ENCODE measurements at places on chromosomes 6 and 20.

GRCh38 chr6:22353101-22353500 lies 56.3 kb upstream of the PRL start:
- DNase-seq = no peak

GRCh38 chr20:45913116-45913515 lies 1.2 kb upstream of the PLTP start:
- DNase-seq = no peak

DNA sequence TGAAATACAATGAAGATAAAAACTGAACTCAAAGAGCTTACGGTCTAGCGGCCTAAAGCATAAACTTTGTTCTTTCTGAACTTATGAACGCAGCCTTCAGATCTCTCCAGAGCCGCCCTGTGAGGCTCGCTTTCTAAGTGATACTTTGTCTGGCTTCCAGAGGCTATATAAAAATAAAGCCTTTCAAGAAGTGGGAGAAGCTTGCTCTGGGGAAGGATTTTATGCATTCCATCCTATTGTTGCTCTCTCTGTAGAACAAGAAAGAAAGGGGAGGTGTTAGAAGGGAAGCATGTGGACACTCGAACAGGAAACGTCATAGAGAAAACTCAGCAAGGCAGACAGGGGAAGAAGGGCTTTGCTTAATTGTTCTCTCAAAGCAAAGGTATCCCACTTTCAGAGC lies 77.0 kb downstream of the TBX18 start:
- no peak for DNase-seq

DNA sequence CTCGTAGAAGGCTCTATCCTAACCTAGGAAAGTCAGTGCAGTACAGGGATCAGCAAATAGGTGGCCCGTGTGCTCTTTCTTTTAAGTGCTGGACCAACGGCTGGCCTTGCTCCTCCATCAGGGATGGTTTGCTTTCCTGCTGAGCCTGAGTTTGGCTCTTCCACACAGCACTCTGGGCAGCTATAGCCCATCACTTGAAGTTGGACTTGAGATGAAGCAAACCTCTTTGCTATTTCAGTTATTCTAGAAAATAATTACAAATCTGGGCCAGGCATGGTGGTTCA lies 66.9 kb upstream of the KCNK16 start:
- no peak for DNase-seq

DNA sequence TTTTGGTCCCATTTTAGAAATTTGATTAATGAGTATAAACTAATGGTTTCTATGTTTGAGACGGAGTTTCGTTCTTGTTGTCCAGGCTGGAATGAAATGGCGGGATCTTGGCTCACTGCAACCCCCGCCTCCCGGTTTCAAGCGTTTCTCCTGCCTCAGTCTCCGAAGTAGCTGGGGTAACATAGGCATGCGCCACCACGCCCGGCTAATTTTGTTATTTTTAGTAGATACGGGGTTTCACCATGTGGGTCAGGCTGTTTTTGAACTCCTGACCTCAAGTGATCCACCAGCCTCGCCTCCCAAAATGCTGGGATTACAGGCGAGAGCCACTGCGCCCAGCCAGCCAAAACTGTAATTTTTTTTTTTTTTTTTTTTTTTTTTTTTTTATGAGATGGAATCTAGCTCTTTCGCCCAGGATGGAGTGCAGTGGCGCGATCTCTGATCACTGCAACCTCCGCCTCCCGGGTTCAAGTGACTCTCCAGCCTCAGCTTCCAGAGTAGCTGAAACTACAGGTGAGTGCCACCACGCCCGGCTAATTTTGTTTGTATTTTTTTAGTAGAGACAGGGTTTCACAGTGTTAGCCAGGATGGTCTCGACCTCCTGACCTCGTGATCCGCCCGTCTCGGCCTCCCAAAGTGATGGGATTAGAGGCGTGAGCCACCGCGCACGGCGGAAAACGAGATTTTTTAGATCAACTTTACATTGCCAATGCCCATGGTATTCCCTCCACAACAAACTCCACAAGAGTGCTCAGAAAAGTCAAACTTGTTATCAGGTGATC lies 127.8 kb downstream of the HFE start:
- DNase-seq = no peak

GRCh38 chr20:4341804-4342485 lies 326.6 kb upstream of the RNF24 start:
- DNase-seq = no peak

GRCh38 chr20:19138758-19139157 lies 73.7 kb upstream of the SLC24A3 start:
- DNase-seq = no peak

DNA sequence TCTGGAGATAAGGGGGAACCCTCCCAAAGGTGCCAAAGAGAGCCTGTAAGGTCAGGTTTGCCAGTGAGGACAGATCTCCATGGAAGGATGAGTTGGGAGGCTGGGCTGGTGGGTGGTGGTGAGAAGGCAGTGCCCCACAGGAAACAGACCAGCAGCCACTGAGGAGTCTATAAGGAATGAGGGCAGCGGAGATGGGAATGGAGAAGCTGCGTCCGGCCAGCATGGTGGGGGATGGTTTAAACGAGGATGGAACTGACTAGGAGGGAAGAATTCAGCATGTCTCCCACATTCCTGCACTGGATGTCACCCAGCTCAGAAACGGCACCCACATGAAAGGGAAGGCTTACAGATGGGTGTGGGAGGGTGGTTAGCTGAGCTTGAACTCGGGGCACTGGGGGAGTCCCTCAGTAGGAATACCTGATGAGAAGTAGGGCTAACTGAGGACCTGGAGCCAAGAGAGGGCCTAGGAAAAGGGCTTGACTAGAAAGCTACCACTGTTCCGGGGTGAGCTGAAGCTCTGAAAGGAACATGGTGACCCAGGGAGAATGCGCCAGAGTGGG lies 53.2 kb downstream of the FOXA2 start:
- no peak for DNase-seq

GRCh38 chr6:159788753-159789376 lies 537 bp downstream of the TCP1 start:
- peak; percentile 9 for DNase-seq

- DNase-seq = no peak
These were observed 27.4 kb downstream of the MRS2 start for GRCh38 chr6:24430086-24430485.

DNA sequence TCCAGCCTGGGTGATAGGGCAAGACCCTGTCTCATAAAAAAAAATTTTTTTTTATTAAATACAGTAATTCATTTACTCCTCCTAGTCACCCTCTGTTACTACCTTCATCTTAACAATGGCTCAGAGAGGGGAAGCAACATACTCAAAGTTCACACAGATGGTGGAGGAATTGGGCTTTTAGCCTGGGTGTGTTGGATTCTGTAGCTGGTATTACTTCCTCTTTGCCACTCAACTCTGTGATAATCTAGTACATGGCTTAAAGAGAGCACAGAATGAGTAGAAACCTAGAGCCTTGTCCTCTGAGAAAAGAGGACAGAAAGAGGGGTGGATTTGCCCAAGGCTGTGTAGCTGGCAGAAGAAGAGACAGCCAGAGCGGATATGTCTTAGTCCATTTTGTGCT lies 96.6 kb downstream of the DLGAP4 start:
- DNase-seq = no peak

- no peak for DNase-seq
These were observed 12.2 kb downstream of the RAET1G start for GRCh38 chr6:149910721-149911151.

DNA sequence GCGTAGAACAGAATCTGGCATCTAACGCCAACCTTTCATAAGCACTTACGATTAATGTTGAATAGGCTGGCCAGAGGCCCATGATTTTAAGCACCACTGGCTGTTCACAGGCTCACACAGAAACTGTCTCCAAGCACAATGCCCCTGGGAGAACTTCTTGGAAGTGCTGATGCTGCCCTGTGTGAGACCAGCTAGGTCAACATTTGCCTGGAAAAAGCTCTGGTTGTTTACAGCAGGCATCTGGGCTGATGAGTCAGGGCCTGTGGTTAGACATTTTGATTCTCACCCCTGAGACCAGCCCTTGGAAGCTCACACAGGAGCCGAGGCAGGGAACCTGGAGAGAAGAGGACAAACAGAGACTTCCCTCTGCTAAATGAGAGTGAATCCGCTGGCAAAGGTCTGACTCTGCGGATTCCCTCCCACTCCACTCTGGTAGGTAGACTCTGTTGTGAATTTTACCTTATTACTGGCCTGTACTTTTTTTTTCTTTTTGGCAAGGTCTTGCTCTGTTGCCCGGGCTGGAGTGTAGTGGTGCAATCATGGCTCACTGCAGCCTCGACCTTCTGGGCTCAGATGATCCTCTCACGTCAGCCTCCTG lies 6.8 kb upstream of the SULF2 start:
- no peak for DNase-seq

DNA sequence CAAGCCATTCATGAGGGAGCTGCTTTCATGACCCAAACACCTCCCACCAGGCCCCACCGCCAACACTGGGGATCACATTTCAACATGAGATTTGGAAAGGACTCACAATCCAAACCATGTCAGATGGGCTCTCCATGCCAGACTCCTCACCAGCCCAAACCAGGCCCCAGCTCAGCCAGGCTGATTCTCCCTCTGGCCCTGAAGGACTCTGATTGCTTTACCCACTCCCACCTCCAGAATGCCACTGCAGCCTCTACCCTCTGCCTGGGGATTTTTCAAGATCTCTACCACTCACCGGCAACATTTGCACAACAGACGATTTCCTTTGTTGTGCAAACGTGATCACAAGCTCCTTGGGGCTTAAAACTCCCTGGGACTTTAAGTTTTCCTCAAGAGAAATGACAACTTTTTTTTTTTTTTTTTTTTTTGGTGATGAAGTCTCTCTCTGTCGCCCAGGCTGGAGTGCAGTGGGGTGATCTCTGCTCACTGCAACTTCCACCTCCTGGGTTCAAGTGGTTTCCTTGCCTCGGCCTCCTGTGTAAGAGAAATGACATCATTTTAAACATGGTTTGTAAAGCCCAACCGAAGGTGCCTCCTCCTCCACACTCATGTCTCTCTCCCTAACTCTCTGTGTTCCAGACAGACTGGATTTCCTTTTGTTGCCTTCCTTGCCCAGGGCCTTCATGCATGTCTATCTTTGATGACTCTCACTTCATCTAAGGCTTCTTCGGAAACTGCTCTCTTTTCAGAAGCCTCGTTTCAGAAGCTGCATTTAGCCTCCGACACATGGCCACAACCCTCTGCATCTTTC lies 147.0 kb downstream of the CDH26 start:
- no peak for DNase-seq

- no peak for DNase-seq
These were observed 16.8 kb upstream of the BICRAL start for GRCh38 chr6:42764911-42765648.

DNA sequence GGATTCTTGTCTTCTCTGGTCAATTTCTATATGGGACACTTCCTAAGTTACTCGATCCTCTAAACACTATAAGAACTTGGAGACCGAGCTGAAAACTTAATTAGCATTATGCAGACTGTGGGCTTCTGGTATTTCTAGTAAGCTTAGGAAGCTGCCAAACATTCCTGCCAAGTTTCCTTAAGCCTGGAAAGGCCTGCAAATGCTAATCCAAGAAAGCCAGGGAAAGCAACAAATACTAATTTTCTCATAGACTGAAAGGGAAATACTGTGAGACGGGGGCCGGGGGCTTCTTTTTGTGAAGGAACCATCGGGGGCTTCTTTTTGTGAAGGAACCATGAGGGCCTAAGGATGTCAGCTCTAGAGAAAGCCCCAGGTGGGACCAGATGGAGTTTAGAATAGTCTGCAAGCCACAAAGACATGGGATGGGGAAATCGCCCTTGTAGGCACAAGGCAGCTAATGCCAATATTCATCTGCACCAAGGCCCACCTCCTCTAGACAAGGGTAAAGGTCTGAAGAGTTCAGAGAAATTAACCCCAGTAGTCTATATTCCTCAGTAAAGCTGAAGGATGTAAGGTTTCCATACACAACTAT lies 332.4 kb upstream of the PRDM1 start:
- no peak for DNase-seq

GRCh38 chr6:47822856-47823554 lies 41.2 kb downstream of the OPN5 start:
- DNase-seq = no peak

DNA sequence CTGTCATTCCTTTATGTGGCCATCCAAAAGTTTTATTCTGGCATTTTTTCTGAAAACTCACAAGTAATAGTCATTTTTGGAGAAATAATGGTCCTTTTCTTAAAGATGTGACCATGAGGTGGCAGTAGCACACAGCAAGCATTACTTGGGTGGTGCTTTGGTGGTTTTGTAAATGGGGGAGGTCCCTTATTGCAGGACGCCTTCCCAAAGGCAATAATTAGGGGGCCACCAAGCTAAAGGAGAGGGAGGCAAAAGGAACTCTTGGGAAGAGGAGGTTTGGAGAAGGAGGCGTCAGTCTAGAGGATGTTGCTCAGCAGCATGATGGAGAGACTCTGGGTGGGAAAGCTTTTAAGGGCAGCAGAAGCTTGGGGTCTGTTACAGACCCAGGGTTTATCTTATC lies 422.6 kb upstream of the MMS22L start:
- DNase-seq = no peak

DNA sequence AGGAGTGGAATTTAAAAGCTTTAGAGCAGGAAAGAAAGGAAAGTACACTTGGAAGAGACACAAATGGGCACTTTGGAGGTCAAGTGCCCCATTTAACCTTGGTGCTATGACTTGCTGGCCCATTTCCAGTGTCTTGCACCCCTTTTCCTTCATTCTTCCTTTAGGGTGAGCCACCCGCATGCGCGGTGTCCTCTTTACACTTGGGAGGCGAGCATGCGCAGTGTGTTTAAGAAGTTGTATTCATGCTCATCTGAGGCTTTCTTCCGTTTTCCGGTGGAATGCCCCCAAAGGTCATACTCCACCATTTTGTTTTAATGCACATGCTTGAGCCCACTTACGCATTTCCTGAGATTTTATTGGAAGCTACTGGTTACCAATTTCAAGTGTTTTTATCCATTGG lies 29.1 kb downstream of the TMEM170B start:
- no peak for DNase-seq

- DNase-seq = no peak
These were observed 188.8 kb downstream of the BACH2 start for GRCh38 chr6:90107771-90108282.

GRCh38 chr6:85580118-85580877 lies 13.4 kb downstream of the SNX14 start:
- DNase-seq = no peak

GRCh38 chr20:63969838-63970713 lies at the start of gene ZNF512B:
Gene ZNF512B (minus strand): TSS chr20:63969930. CDS start chr20:63967950, 1,980 bp downstream.
- DNase-seq = no peak

DNA sequence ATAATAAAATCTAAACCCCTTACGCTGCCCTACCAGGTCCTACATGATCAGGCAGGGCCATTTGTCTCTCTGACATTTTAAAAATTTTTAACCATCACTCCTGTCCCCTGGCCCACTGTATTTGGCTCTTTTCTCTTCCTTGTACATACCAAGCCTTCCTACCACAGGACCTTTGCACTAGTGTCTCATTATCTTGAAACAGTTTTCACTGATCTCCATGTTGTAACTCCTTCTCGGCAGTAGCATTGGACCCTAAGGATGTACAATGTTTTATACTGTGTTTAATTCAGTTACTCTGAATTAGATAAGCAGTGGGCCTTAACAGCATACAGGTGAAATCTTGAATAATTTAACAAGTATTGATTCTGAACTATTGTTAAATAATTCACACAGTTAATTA lies 330.7 kb downstream of the UTRN start:
- no peak for DNase-seq

Measured in activated T-helper 9 cell treated with anti-CD3 and anti-CD28 coated beads, Interleukin-2, amount 50 U/mL, for 16 hours (primary cell).